ENCODE measurements at places on chromosomes 3 and 15.

- DNase-seq: no peak
Measured at GRCh38 chr15:95857758-95858157, 472.7 kb upstream of the NR2F2 start.

DNA sequence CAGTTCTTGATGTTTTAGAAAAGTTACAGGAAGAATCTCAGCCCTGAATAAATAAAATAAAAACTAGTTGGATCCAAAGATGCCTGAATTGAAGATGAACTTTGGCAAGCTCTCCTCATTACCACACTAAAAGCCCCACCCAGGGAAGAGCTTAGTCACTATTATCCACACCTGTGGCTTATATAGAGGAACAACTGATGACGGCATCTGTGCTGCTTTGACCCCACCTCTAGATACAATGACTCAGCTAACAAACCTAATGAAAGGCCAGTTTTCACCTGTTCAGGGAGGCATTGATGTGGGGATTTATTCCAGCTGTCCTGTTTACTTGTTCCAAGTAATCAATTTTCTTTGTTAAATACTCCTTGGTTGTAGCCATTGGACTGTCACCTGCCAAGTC is 604.7 kb upstream of the EPHA6 start:
- no peak for DNase-seq

GRCh38 chr3:184590795-184591194 is 29.2 kb downstream of the EPHB3 start:
- no peak for DNase-seq

DNA sequence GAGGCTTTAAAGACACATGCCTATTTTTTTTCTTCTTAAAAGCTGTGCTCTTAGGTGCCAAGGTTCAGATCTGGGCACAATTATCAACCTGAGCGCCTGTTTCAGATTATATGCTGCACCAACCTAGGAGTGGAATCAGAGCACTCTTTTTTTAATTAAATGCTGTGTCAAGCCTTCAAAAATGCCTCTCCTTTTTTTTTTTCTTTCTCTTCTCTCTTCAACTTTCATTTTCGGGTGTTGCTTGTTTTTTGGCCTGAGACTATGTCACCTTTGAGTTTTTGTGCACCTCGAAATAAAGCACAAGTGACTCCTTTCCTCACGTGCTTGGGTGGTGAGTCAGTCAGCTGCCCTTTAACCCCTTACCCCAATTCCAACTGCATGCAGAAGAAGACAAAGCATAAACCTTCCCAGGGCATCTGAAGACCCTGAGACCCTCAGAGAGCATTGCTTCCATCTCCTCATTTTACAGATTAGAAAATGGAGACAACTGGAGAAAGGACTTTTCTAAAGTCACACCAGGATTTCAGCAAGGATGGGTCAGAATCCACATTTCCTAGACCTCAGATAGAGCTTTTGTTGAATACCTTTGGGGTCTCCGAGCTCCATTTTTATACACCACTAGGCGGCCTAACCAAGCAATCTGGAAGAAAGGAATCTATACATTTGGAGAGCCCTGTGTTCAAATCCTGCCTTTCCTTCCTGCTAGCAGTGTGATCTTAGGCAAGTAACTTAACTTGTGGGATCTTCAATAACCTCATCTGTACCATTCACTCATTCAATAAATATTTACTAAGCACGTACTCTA is 631 bp upstream of the PRICKLE2 start:
- no peak for DNase-seq

DNA sequence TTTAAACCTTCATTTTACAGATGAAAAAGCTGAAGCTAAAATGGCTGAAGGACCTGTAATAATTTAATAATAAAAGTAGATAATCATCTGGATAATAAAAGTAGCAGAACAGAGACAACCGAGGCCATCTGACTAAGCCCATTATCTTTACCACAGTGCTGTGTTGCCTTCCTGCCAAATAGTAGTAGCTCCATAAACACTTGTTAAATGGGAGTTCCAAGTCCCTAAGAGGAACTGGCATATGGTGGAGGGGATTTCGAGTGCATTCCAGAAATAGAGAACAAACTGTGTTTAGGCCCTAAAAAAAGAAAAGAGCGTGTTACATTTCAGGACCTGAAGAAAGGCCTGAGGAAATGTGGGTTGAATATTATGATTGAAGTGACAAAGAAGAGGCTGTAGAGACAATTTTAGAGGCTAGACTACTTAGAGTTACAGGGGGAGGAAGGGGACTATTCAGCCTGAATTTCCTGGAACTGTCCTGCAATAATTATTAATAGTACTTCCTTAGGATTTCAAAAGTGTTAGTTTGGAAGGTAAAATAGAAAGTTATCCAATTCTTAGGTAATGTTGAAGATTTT is 424.3 kb downstream of the ROBO2 start:
- no peak for DNase-seq

- no peak for DNase-seq
Measured at GRCh38 chr3:30672959-30673358, 66.6 kb downstream of the TGFBR2 start.

DNA sequence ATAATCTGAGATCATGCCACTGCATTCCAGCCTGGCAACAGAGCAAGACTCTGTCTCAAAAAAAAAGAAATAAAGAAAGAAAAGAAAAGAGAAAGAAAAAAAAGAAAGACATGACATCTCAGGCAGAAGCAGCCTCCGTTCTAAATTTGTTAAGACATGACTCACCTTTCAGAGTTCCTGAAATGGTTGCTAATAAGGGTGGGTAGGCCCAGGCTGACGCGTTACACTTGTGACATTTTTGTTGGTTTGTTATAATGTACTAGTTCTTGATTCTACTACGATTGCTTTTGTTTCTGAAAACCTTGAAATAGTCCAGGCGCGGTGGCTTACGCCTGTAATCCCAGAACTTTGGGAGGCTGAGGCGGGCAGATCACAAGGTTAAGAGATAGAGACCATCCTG is 21.0 kb downstream of the SLC25A20 start:
- no peak for DNase-seq

DNA sequence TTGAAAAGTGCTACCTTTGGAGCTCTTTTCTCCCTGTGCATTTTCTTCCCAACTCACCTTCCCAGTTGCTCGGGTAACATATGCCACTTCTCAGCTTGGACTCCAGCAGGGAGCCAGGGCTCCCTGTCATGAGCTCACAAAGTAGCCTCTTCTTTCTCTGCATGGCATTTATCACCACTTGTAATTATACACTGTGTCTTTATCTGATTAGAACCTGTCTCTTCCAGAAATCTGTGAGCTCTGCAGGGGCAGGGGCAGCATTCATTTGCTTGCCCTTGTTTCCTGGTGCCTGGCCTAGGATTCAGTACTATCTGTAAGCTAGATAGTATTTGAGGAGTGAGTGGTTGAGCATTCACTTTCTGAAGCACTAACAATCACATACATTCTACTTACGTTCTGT is 100.9 kb downstream of the CLSTN2 start:
- DNase-seq: no peak
